ENCODE measurements at places on chromosomes 2 and 18.

GRCh38 chr2:135893374-135893794 is 17.1 kb upstream of the MCM6 start:
- no peak for DNase-seq

- DNase-seq: peak; percentile 83
These were observed 89.9 kb downstream of the GULP1 start for GRCh38 chr2:188381614-188382013.

DNA sequence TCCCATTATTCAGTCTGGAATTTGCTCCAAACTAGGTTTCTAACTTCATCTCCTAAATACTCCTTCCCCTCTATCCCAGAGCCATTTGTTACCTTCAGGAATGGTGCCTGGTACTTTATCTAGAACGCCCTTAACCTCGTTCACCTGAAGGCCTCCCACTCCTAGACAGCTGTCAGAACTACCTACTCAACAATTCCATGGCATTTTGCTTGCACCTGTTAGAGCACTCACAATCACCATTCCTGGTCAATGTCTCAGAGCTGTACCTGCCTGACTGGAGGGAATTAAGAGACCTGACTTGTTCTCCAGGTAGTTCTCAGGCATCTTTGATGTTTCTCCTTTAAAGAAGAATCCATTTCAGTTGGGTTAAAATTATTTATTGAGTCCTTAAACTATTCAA is 88.9 kb downstream of the GAREM1 start:
- no peak for DNase-seq

DNA sequence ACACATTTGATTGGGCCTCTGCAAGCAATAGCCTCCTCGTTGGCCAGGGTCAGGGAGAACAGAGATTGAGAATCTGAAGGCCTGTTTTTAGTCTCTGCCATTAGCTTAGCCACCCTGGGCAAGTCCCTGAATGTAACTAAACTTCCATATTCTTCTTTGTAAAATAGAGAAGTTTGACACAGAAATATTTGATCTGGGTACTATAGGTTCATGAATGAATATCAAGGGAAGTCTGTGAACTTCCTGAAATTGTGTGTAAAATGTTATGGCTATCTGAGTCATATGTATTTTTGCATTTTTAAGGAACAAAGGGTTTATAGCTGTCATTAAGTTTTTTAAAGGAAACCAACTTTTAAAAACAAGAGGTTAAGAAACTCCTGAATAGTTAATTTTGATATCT is 23.2 kb downstream of the RND3 start:
- no peak for DNase-seq

DNA sequence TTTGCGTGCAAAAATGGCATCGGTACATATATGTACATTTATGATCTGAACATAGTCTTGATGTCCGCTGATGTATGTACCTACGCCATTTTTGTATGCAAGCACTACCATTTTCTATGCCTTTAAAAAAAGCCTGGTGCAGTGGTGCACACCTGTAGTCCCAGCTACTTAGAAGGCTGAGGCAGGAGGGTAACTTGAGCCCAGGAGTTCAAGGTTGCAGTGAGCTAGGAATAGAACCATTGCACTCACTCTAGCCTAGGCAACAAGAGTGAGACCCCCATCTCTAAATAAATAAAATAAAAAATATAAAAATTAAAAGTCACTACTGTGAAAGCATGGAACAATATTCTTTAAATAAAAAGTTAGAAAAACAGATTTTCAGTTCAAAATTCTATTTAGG is 16.7 kb downstream of the RAB1A start:
- DNase-seq: no peak

DNA sequence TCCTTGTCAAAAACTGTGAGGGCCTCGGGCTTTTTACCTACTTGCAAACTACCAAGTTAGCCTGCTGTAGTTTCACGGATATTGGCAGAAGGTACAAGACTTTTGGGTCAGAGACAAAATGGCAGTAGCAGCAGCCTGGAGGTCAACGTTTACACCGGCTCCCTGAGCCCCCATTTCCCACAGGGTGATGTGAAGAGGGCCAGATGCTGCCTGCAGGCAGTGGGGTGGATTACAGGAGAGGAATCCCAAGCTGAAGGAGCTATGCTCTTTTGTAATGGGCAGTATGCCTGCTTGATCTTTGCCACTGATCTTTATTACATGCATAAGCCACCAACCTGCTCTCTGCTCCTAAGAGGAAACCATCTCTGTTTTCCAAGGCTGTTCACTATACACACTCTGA is 29.5 kb upstream of the SP5 start:
- DNase-seq: no peak

- no peak for DNase-seq
These were observed 16.4 kb upstream of the CYP1B1 start for GRCh38 chr2:38092196-38092902.

- no peak for DNase-seq
These were observed 94.8 kb downstream of the MYCN start for GRCh38 chr2:16034975-16035746.

DNA sequence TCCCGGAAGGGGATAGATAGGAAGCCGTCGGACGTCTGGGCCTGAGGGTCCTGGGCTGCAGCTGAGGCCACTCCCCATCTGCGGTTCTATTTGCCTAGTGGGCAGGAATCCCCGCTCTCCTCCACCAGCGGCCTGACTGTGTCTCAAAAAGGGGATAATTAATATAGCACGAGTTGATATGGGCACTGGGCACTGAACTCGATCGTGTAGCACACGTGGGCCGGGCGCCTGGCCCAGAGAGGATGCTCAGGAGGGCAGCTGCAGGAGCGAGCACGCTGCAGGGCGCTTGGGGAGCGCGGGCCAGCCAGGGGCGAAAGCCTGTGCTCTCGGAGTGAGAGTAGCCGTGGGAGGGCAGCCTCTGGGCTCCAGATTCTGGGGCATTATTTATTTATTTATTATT is 8.8 kb upstream of the GBX2 start:
- no peak for DNase-seq

DNA sequence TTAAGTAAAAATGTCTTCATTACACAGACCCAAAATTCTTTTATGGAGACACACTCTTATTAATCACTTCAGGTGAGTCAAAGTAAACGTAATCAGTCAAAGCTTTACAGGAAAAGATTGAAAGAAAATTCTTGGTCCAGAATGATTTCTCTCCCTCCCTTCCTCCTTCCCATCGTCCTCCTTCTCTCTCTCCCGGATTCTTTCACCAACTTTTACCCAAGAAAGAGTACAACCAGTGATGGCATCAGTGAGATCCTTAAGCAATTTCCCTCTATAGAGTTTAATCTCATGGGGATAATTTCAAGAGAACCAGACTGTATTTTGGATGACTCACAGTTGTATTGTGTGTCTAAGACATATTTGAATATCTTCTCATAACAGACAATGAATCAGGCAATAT is 258.1 kb downstream of the ALK start:
- DNase-seq: no peak

- no peak for DNase-seq
These were observed 101.9 kb upstream of the SMIM21 start for GRCh38 chr18:75529394-75529793.

DNA sequence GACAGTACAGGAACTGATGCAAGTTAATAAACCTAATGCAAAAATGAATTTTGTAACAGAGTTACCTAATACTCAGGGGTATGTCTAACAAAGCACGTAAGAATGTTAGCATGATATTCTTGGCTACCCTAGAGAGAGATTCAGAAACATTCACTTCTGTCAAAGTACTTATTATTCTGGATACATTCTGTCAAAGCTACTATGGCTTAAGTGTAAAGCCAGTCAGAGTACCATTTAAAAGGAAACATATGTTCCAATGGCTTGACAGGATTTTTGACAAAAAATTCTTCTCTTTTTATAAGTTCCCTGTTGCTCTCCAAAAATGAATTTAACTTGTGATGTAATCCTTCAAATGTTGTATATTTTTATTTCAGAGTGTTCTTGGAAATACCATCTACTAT is 85.5 kb downstream of the PIGN start:
- no peak for DNase-seq

DNA sequence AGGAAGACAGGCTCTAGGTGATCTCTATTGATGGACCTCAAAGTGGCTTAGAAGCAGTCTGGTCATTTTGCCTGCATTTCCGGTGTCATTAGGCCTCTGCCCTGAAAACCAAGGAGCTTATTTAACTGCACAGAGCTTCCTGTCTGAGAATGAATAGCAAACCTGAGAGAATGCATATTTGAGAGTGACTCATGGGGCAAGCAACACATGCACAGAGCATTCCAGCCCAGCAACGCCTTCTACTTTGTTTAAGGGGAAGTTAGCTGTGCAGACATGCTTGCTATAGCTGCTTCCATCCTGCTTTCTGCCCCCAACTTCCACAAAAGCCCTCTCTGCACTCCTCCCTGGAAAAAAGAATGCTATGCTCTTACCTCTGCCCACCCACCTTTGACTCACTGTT is 232.8 kb downstream of the GRB14 start:
- DNase-seq: no peak

DNA sequence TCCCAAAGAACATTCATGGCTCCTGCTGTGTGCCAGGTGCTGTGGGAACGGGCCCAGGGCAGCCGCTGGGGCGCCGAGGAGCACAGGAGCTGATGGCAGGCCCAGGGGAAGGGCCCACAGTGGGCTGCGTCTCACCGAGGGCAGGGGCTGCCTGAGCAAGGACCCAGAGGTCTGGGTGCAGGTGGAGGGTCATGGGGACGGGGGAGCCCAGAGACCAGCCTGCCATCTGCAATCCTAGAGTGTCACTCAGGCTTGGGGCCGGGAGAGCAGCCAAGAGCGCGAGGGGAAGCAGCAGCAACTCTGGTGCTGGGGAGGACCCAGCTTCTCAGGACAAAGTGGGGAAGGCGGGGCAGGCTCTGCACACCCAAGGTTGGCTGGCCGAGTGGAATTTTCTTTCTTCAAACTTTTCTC is 207.4 kb downstream of the HDAC4 start:
- DNase-seq: no peak

GRCh38 chr2:107584577-107584976 is 242.1 kb upstream of the RGPD4 start:
- DNase-seq: no peak

- DNase-seq: no peak
These were observed 83.6 kb downstream of the MRPS9 start for GRCh38 chr2:105121434-105121833.

DNA sequence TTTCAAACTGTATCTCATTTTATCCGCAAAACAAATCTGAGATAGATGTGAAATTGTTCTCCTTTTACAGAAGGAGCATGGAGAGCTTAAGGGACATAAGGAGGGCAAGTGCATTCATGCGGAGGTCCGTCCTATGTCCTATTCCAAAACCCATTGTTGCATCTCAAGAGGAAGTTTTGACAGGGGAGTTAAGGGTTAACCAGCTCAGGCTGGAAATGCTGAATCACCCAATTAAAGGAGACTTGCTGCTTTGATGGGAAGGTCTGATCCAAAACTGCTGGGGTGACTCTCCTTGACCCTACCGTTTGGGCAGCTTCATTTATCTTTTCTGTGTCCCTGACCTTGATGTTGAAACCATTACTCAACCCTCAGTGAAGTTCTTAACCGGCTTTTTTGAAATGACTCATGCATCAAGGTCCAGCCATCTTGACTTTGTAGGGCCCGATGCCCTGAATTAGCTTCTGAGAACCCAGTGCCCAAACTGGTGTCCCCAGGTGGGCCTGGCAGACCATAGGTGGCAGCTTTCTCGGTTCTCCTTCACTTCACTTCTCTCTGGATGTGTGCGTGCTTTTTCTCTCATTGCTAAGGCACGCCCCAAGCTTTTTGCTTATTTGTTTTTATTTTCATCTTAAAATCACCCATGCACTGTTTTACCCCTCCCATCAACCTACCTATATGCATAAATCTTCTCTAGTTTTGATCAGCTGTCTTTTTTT is 15.9 kb upstream of the TXNDC2 start:
- peak; percentile 93 for DNase-seq

GRCh38 chr2:40256649-40257048 is 195.2 kb downstream of the SLC8A1 start:
- DNase-seq: no peak

GRCh38 chr2:130765464-130765863 is 10.1 kb downstream of the AMER3 start:
- DNase-seq: no peak

- no peak for DNase-seq
These were observed 7.4 kb upstream of the B3GNT7 start for GRCh38 chr2:231387904-231388724.

GRCh38 chr2:191506515-191506914 is 171.4 kb upstream of the NABP1 start:
- DNase-seq: no peak

DNA sequence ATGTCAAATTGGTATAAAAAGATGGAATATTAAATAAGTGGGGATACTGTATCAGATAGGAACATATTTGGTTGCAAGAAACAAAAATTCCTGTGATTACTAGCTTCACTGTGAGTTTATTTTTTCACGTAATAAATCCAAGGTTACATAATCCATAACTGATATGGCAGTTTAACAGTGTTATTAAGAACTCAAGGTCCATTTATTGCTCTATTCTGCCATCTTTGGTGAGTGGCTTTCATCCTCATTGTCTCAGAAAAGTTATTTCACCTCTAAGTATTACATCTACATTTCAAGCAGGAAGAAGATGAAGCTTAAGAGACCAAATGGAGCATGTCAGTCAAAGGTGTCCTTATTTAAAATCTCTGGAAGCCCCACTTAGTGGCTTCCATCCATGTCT is 37.2 kb downstream of the YIPF4 start:
- no peak for DNase-seq

DNA sequence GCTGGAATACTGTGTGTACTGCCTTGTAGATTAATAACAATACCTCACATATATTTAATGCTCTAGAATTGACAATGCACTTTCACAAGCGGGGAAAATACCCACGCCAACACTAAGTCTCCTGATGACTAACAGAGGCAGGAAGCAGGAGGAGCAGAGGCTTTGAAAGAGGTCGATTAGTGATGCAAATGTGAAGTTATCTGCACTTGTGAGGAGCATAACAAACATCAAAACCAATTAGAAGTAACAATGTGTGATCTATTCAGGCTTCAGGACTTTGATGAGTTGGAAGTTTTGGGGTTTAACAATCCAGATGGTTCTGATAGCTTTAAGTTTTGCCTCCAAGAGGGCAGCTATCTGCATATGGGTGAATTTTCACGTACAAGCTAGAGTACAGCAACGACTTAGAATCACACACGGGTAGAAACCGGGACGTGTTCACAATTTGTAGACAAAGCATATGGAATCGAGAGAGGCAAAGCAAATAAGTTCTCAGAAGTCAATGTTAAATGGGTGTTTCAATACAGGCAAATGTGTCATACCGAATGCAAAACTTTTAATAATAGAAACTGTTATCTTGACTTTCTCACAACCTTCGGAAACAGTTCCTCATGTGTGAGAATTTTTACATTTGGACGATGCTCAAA is 114.5 kb downstream of the METTL8 start:
- DNase-seq: no peak

- no peak for DNase-seq
These were observed 1168.2 kb upstream of the ZEB2 start for GRCh38 chr2:145688156-145688555.

DNA sequence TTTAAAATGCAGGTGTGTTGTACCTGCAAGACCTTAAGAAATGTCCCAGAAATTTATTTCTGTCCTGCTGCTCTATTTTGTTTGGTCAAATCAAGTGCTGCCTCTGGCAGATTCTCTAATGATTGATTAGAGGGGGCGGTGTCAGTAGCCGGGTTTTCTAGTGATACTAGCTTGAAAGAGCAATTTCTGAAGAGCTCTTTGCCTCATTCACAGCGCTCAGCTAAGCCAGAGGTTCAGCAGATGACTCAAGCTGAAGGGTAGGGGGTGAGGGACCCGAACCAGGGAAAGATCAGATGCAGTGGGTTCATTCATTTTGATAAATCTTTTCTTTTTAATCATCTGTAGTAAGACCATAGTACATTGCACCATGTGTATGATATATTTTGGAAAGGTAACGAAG is 15.0 kb downstream of the ZBTB7C start:
- no peak for DNase-seq

All from HCT116 (cell line).